ENCODE measurements at places on chromosomes 3 and 15.

DNA sequence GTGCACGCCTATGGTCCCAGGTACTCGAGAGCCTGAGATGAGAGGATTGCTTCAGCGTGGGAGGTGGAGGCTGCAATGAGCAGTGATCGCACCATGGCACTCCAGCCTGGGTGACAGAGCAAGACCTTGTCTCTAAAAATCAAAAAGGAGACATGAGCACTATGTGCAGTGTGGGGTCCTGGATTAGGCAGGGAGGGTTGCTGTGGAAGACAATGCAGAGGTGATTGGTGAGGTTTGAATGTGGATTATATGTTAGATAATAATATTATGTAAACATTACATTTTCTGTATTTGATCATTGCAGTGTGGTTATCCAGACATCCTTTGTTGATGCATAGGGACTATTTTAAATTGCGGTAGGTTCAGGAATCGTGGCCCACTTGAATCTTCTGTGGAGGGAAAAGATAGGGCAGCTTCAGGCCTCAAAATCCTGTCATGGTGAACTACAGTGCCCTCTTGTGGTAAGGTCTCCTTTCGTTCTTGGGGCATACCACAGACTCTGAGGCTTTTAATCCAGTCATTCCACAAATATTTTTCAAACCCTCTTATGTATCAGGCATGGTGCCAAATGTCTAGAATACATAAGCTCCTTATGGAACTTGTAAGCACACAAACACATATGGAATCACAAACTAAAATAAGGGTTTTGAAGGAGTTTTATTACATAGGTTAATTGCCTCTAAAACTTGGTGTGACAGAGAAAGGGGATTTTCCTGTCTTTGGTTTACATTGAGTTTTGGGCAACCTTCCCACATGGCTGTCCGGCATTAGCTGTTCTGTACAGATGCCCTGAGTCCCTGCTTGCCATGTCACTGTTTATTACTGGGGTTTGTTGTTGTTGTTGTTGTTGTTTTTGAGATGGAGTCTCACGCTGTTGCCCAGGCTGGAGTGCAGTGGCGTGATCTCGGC is 37.7 kb downstream of the GPD1L start:
- DNase-seq: no peak

DNA sequence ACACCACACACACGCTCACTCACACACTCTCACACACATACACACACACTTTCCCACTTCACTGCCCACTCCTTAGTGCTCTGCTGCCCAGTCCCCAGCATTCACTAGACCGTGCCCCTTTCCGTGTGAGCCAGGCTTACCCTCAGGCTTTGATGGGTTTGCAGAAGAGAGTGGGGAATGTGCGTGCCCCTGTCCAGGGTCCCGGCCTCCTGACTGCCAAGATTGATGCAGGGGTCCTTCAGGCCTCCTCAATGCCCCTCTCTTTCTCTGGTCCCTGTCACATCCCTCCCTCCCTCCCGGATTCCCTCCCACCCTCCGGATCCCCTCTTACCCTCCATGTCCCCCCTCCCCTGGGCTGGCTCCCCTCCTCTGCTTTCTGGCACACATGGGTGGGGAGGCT is 27.9 kb upstream of the KIF23 start:
- DNase-seq: no peak

GRCh38 chr3:33134026-33134625 is 20.3 kb downstream of the CRTAP start:
- no peak for DNase-seq

- no peak for DNase-seq
These were observed 632.2 kb downstream of the MAGI1 start for GRCh38 chr3:65406470-65406869.

DNA sequence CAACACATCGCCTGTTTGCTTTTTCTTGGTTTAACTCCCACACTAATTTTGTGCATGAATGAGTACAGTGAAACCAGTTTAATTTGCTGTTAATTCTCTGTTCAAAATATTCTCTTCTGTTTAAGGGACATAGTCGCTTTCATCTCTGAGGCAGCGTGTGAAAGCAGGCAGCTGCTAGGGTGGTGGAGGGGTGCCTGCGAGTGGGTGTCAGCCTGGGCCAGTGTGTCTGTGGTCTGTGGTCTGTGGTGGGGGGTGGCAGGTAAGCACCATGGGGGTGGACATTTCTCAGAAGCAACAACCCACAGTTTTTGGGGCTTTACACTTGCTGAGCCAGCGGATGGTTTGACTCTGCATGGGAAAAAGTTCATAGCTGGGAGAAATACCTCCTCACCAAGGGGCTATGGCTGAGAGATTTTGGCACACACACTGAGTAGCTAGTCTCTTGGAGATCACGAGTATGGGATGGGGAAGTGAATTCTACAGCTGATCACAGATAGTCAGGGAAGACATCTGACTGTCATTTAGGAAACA is 109.2 kb downstream of the EPHB1 start:
- DNase-seq: no peak

DNA sequence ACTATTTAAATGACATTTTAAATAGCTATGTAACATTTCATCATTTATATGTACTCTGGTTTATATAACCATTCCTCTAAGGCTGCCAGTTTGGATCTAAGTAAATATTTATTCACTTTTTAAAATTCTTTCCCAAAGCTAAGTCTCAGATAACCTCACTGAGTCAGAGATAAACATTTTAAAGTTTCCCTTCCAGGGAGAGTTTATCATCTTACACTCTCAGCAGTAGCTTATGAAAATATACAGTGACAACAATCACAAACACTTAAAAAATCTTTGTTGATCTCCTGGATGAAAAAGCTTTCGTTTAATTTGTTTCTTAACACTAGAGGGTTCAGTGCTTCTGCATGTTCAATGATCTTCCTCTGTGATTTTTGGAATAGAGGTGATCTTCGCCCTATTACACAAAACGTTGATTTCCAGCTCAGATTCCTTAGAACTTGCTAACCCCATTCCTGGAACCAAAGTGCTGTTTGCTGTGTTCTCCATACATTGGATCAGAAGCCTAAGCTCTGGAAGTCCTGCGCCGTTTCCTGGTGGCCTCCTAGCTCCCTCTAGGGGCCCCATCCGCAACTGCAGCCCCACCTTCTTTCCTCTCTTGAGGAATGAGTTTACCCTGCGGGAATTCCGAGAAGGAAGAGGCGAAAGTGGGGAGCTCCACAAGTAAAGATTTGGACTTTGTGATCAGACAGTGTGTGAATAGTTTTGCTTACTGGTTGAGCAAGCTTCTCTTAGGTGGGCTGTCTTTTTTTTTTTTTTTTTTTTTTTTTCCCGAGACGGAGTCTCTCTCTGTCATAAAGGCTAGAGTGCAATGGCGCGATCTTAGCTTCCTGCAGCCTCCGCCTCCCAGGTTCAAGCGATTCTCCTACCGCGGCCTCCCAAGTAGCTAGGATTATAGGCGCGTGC is 29.3 kb upstream of the SACM1L start:
- DNase-seq: no peak

DNA sequence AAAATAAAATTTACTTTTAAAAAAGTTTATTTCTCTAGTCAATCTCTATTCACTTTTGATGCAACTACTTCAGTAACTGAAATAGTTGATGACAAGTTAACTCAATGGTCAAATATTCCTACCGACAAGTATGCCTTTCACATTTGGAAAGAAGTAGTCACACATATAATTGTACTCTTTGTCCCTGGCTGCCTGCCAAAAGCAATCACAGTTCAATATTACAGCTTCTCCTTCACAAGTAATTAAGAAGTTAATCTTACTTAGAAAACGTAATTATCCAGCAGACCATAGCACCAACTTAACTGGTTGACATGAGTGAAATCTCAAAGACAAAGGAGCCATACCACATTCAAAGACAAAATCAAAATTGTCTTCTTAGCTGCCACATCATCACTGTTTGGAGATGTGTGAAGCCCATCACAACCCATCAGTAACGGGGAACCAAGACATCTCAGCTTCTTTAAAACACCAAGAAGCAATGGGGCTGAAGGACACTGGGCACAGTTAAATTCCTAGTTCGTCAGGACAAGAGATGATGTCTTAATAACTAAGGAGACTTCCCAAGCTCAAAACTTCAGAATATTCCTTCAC is 86.1 kb downstream of the PLCH1 start:
- DNase-seq: no peak

- no peak for DNase-seq
These were observed 339.9 kb downstream of the NR2F2 start for GRCh38 chr15:96670389-96670788.

DNA sequence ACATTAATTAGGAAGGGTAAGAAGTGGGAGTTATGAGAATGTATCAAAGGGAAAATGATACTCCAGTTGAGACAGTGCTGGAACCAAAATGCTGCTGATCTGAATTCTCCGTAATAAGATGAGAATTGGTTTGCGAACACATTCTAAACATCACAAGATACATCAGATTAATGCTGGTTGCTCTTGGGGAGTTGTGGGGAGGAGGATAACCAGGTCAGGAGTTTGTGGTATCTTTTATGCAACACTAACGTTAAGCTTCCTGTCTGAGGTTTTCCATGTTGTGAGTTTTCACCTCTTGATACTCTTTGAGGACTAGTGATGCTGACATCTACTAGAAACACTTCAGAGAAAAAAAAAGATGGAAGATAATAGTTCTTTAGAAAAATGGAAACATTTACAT is 47.2 kb downstream of the PPARG start:
- DNase-seq: no peak

GRCh38 chr3:3860235-3860634 is 61.0 kb downstream of the LRRN1 start:
- no peak for DNase-seq

Measured in NCI-H187 (cell line).